ENCODE measurements at places on chromosomes 6 and 20. TPM values are rescaled to one million over a fixed set of nuclear protein-coding genes. Genes with fewer than 3 reads are reported as not detected.
A peak's percentile ranks its signal among the peaks of the same experiment; 100 is the strongest.

Gene ZNF165
- total RNA-seq, result 4.4 TPM

Gene SGK2
- 68.2 TPM for total RNA-seq

Gene TUBE1
- 9.5 TPM for total RNA-seq

- DNase-seq, result peak; percentile 68
Measured at GRCh38 chr6:113122060-113122459, 735.1 kb upstream of the MARCKS start.

Gene MCCD1
- not detected for total RNA-seq

GRCh38 chr6:17015551-17016381 lies 86.1 kb upstream of the STMND1 start:
- no peak for DNase-seq

GRCh38 chr6:10555625-10556309 lies 34.6 kb downstream of the GCNT2 start:
- no peak for DNase-seq

Gene SMPDL3A
- 1.2 TPM for total RNA-seq

DNA sequence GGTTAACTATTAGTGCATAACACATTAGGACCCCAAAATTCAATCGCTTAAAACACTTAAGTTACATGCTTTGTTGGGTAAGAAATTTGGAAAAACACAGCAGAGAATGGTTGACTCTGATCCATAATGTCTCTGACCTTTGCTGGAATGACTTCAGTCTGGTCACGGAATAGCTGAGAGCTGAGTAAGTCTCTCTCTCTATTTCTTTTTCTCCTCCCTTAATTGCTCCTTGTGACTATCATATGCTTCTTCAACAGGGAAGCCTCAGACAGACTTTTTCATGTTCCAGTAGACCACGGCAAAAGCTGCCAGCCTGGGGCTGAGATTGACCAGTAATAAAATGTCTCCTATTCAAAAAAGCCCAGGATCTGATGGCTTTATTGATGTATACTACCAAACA lies 4.8 kb downstream of the OR12D1 start:
- DNase-seq, result no peak

Measured in HT-29 (cell line).